ENCODE measurements at places on chromosomes 2 and 18.

GRCh38 chr2:10839813-10840212 lies 27.2 kb upstream of the PDIA6 start:
- no peak for DNase-seq

- no peak for DNase-seq
These were observed at the start of gene IHH for GRCh38 chr2:219060821-219061791. IHH (minus strand) TSS chr2:219060921; CDS start chr2:219060467, 454 bp downstream.

- no peak for DNase-seq
These were observed 788.4 kb downstream of the EPHA4 start for GRCh38 chr2:220783671-220784070.

GRCh38 chr18:27527856-27528255 lies 342.7 kb upstream of the CHST9 start:
- DNase-seq: no peak

DNA sequence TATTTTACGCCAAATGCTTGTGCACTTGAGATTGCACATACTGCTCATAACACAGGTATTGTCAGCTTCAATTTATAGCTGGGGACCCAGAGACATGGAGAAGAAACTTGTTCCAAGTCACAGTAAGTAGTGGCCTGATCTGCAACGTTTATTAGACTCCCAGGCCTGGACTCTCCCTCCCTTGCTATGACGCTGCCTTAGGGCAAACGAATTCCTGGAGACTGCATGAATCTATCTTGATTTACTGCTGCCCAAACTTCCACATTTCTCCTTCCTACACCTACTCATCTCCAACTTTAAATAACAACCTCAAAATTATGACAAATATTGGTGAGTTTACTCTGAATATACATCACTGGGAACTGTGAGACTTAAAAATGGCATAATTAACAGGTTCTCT lies 145.1 kb upstream of the CCDC195 start:
- no peak for DNase-seq

DNA sequence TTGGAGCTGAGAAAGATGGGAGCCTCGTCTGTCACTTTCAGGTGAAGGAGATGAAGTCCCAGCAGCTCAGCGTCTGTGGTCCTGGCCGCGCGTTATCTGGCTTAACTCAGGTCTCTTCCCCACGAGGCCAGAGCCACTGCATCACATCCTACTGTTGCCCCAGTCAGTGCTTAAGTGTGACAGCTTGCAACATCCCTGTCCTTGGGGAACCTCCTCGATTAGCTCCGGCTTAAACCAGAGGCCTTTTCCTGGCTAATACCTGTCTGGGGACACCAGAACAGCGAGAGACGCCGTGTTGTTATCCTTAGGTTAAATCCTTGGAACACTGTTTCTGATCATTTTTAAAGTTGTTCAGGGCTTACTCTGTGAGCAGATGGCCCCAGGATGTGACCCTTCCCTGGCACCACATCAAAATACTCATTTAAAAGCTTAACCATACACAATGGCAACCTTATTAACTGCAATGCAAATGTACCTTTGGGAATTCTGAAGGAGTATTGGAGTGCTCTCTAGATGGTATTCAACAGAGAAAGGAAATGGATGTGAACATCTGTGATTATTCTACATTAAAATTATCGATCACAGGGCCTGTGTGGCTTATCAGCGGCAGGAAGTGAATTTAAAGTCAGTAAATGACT lies 61.2 kb upstream of the SPP2 start:
- DNase-seq: no peak

DNA sequence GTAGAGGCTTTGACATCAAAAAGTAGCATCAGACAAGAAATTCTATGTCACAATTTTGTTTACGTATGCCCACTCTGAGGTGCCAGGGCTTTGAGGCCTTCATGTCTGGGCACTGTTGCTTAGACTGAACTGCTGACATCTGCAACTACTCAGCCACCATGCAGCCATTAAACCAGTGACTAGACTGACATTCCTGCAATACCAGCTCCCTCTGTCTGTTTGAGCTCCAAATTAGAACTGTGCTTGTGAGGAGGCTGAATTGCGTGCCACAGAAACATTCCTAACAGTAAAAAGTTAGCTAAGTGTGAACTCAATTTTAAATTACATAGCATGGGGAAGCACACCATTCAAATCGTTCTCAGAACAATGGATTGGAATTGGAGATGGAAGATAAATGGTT lies 163.2 kb downstream of the INSIG2 start:
- no peak for DNase-seq

DNA sequence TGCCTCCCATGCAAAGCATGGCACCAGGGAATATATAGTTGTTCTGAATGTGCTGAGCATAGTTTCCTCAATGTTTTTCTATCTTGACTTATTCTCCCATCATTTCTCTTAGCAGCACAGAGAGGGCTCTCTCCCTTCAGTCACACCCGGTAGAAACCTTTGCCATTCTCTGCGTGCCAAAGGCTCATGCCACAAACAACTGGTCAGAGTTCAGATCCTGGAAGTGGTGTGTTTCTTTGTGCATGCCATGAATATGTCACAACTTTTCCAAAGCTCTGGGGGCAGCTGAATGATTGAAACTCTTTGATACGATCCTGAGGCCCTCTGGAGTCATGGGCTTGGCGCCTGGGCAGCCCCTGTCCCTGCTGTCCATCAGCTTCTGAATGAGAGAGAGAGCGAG lies 28.0 kb upstream of the EDAR start:
- no peak for DNase-seq

GRCh38 chr2:51505533-51505932 lies 473.6 kb upstream of the NRXN1 start:
- no peak for DNase-seq

DNA sequence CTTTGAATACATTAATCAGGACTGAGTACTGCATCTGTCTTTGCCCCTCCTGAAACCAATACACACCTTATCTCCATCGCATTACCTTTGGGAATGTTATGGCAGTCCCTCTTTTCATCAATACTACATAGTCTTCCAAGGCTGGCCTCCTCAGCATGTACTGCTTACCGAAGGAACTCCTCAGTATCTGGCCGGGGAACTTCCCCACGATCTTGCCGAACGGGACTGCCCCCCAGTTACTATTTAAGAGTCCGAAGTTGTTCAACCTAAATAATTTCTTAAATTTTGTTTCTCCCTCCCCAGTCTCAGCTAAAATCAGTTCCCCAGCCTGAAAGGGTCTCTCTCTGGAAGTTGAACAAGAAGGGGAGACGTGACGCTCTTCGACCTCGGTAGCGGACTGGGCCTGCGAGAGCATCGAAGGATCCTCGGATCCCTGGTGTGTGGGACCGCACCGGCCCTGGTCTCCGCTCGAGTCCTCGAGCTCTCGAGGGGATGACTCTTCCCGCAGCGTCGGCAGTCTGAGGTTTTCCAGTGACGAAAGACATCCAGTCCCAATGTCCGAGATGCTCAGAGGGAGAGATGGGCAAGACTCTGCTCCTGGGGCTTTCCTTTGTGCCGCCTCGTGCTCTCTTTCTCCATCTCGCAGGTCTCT lies 489 bp downstream of the TRMT61B start:
- no peak for DNase-seq

- DNase-seq: no peak
These were observed 233.1 kb downstream of the HAUS1 start for GRCh38 chr18:46337271-46337670.

DNA sequence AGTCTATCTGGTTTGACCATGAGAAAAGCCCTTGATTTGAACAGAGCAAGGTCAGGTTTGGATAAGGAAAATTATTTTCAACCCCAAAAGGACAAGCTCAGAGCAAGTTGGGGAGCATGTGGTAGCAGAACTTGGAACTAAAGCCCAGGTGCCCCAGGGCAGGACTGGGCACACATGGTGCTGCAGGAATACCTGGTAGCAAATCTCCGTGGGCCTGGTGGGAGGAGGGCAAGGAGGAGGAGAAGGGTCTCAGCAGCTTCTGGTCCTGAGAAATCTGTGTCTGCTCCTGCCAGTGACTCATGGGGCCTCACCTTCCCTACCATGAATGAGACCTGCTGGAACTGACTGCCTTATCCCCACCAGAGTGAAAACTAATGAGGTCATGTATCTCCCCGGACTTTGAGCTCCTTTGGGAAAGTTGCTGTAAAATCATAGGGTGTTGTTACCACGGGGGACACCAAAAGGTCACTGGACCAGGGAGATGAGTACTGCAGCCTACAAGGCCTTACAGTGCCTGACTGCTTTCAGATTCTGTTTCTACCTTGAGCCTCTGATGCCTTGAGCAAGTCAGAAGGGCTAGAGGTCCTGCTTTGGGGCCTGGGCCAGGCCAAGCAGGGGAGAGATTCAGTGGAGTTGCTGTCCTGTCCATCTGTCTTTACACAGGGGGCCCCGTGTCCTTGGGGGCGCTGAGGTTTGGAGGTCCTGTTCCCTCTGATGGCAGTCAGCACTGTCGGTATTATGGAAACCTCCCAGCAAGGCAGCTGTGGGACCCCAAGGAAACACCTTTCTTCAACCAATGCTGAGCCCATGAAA lies 304.0 kb downstream of the MYCN start:
- DNase-seq: no peak

DNA sequence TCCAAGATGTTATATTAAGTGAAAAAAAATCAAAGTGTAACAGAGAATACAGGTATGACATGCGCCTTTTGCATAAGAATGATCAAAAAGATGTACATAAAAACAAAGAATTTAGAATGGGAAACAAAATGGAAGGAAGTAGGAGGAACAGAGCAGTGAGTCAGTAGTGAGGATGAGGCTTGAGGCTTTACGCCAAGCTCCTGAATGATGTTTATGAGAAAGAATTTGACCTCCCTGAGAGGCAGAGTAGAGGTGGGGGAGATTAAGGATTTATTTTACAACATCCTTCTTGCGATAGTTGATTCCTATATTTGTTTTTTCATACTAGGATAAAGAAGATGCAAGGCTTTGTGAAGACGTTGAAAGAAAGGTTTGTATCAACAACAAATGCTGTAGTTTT lies 81.4 kb downstream of the DCDC2C start:
- no peak for DNase-seq

DNA sequence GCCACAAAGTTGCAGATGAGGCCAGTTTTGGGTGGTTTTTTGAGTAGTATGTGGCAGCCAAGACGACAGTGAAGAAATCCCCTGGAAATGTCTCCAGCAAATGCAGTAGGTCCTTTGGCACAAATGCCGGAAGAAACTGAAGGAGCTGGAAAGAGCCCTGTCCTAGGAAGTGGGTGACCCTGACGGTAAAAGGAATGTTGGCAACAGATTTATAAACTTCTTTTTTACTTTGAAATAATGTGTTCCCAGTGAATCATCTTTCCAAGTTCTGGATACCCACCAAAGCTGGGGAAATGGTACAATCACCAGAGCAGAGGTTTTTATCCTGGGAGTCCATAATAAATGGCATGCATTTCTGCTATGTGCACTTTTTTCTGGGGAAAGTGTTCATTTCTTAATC lies 112.9 kb downstream of the CSRNP3 start:
- DNase-seq: no peak

DNA sequence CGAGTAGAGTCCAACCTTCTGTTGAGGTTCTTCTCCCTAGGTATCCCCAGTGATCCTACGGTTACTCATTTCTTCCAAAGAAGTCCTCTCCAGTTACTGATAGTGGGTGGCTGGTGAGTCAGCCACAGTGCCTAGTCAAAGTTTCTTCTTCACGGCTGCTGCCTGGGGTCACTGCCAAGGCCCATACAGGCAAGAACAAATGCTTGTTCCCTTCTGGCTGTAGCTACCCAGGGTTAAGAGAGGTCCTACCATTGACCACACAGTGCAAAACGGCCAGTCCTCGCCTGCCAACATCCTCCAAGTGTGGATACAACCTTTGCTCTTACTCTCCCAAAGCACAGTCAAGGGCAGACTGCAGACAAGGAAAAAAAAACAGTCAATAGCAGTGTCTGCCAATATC lies 2.9 kb upstream of the PTPN4 start:
- no peak for DNase-seq

- DNase-seq: no peak
These were observed 894.1 kb downstream of the SLC4A3 start for GRCh38 chr2:220521551-220521950.

GRCh38 chr2:99504844-99505584 lies 15.2 kb upstream of the REV1 start:
- DNase-seq: no peak

DNA sequence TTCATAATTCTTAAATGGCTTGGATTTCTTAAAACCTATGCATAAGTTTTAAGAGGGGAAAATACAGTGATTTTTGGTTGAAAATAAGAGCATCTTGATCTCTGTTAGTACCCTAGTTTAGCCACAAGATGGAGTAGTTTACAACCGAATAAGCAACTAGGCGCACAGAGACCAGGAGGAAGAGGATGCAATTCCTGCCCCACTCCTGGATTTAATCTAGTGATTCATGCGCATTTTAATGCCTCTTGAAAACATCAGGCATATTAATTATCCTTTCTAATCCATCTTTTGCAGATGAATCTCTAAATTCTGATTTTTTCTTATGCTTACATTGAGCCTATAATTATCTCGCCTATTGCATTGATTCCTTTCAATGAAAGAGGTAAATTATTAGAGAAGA lies 76.7 kb downstream of the MRPS9 start:
- no peak for DNase-seq

GRCh38 chr2:31388736-31389135 lies 25.8 kb downstream of the XDH start:
- DNase-seq: no peak

DNA sequence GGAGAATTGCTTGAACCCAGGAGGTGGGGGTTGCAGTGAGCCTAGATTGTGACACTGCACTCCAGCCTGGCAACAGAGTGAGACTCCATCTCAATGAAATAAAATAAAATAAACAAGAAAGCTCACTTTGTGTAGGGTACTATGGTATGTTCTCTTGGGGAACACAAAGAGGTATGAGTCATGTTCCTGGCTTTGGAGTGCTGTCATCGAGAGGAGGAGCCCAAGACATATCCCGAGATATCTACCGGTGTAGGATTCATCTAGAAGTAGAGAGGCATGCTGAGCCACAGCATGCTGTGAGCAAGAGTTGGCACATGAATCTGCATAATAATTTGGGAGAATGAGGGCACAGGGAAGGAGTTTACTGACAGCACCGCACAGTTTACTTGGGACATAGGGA lies 244.9 kb upstream of the EPHA4 start:
- DNase-seq: no peak

- DNase-seq: no peak
These were observed 404.9 kb downstream of the CPS1 start for GRCh38 chr2:210961249-210961648.

GRCh38 chr18:79458131-79458838 lies 62.6 kb downstream of the NFATC1 start:
- DNase-seq: no peak

DNA sequence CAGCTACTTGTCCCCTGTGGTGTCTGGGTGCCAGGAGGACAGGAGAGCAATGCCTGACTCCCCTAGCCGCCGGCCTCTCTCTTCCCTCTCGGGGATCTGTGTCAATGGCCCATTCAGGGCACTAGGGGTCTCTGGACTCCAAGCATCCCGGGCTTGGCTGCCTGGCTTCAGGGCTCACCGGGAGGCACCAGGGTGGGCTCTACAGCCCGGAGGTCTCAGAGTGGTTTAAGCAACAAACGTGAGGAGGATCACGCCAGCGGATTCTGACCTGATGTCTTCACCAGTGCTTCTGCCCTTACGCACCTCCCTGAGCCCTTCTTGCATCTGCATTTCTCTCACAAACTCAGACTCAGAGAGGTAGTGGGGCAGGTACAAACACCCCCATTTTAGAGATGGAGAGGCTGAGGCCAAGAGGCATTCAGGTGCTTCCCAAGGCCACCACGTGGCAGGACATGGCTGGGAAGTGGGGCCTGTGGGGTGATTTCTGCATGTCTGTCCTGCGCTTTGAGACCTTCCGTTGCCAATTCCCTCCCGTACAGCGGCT lies 243.0 kb downstream of the CELF4 start:
- DNase-seq: no peak
